ENCODE measurements at places on chromosomes 7 and 10. TPM values are rescaled to one million over a fixed set of nuclear protein-coding genes. Genes with fewer than 3 reads are reported as not detected.

DNA sequence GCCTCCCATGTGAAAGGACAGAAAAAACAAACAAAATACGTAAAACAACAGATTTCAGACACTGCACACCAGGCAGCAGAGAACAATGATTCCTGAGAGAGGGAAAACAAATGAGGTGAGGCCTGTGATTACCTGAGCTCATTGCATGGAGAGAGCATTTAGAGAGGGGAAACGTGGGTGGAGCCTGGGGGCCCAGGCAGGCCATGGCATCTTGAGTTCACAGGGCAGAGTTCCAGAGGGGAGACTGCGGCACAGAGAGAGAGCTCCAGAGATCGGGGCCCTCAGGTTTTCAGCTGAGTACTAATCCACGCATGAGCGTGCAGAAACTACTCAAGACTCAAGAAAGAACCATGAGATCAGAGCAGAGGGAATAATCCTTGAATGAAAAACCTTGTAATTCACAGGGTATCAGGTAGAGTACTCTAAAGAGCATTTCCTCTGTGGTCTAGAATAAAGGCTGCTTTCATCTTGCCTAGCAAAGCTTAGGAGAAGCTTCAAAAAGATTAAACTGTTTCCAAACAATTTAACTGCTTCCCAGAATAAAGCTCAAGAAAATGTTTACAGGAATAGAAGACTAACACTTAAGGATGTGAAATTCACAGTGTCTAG, 46.6 kb upstream of the ARHGAP12 start:
- peak; percentile 50 for DNase-seq
- no peak overlapping the region for H3K27ac ChIP-seq
- H3K27me3 ChIP-seq = no peaks in the 10 kb centered on the region
- H3K4me1 ChIP-seq = no peaks in the 10 kb centered on the region
- no peak overlapping the region for H3K4me3 ChIP-seq

ASAH2 gene
- total RNA-seq = 4.6 TPM

GRCh38 chr7:134602881-134603451, 43.7 kb upstream of the BPGM start:
- H3K4me3 ChIP-seq = no peak overlapping the region
- no peaks in the 10 kb centered on the region for H3K4me1 ChIP-seq
- H3K36me3 ChIP-seq = no peaks in the 10 kb centered on the region
- H3K27ac ChIP-seq = no peak overlapping the region
- no peak for DNase-seq

MALRD1 gene
- total RNA-seq = 1.5 TPM

WNT8B gene
- not detected for total RNA-seq

DNA sequence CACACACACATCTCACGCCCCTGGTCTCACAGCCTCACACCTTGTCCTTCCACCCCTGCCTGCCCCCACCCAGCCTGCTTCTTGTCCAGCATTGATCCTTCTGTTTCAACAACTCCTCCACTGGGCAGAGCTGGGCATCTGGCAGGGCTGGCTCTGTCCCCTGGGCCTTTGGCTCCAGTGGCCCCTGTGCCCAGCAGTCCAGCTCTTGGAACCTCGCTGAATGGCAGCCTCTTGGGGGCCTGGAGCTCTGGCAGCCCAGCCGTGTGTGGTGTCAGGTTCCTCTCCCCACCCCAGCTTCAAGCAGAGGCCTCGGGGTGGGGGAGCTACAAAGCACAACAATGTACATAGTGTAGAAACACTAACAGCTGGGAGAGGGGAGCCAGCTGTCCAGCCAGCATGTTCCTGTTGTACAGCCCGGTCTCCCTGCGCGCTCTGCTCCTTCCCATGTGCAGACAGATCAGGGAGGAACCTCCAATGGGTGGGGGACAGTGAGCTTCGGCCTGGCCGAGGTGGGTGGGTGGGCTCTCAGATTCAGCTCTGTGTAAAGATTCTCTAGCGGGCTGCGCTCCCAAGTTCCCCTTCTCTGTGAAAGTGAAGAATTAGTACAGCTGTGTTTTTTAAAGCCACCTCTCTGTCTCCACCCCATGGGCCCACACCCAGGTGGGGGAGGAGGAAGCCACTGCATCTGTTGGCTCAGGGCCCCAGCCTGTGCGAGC, 19.4 kb downstream of the ZMIZ2 start:
- H3K27me3 ChIP-seq = no peaks in the 10 kb centered on the region
- H3K4me1 ChIP-seq = no peaks in the 10 kb centered on the region
- peaks cover 40% of the 10 kb centered on the region for H3K36me3 ChIP-seq
- DNase-seq = no peak
- no peak overlapping the region for H3K4me3 ChIP-seq

DNA sequence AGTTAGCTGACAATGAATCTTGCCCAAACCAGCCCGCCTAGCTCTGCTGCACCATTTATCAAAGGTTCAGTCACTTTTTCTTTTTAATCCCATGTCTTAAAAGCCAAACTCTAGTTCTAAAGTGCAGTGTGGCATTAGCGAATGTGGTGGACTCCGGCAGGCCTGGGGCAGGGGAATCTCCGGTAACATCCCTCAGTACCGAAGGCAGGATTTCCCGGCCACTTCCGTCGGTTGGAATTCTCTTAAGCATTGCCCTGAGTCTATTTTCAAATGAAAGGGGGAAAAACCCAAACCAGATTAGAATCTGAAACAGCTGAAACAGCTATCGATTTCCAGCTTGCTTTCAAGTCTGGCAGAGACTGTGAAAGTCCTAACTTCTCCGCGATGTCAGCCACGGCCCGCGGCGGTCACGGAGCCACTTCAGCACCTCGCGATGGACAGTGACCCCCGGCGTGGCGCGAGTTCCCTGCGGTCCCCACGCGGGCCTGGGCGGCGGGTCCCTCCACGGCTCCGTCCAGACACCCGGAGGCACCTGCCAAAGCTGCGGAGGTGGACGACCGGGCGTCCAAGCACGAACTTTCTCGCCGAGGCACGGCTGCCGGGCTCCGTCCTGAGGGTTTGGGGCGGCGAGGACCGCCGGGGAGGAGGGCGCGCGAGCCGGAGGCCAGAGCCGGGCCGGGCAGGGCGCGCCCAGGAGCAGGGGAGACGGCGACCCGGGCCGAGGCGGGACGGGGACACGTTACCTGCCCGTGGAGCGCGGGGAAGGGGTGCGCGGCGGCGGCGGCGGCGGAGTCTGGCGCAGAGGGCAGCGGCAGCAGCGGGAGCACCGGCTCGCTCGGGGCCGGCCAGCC, 745 bp downstream of the TCERG1L start:
- H3K27ac ChIP-seq = no peak overlapping the region
- H3K27me3 ChIP-seq = peaks cover 28% of the 10 kb centered on the region
- peak overlapping the region; percentile 77 for H3K4me3 ChIP-seq
- H3K4me1 ChIP-seq = no peaks in the 10 kb centered on the region
- no peaks in the 10 kb centered on the region for H3K36me3 ChIP-seq

DNA sequence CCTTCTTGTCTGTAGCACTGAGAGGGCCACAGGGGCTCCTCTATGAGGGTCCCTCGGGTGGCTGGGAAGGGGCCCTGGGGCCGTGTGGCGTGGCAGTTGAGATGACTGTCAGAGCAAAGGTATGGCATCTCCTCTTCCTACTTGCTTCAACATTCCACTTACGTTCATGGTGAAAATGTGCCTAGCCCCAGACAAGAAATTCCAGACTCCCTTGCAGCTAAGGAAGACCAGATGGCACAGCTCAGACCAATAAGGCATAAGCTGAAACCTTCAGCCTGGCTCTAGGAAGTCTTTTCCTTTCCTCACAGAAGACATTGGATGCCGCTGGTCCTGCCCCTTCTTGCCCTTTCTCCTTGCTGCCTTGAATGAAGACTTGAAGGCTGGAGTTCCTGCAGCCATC, 57.4 kb downstream of the ZNF503 start:
- no peak overlapping the region for H3K27ac ChIP-seq
- no peaks in the 10 kb centered on the region for H3K36me3 ChIP-seq

- DNase-seq = no peak
- H3K36me3 ChIP-seq = no peaks in the 10 kb centered on the region
Observed at GRCh38 chr10:69048103-69048502, 39.8 kb upstream of the SRGN start.

GRCh38 chr10:53664282-53665019, 891.9 kb upstream of the MBL2 start:
- H3K36me3 ChIP-seq = no peaks in the 10 kb centered on the region
- DNase-seq = no peak
- H3K4me3 ChIP-seq = no peak overlapping the region
- no peaks in the 10 kb centered on the region for H3K27me3 ChIP-seq
- H3K4me1 ChIP-seq = no peaks in the 10 kb centered on the region

- H3K4me1 ChIP-seq = no peaks in the 10 kb centered on the region
- no peaks in the 10 kb centered on the region for H3K27me3 ChIP-seq
- H3K36me3 ChIP-seq = no peaks in the 10 kb centered on the region
- DNase-seq = no peak
- no peak overlapping the region for H3K4me3 ChIP-seq
Observed at GRCh38 chr10:21090609-21091082, 193.5 kb upstream of the NEBL start.

- H3K4me3 ChIP-seq = no peak overlapping the region
- DNase-seq = peak; percentile 23
- H3K27ac ChIP-seq = no peak overlapping the region
- no peaks in the 10 kb centered on the region for H3K4me1 ChIP-seq
- peaks cover 50% of the 10 kb centered on the region for H3K36me3 ChIP-seq
Observed at GRCh38 chr7:44391171-44391570, 65.8 kb upstream of the CAMK2B start.

DNA sequence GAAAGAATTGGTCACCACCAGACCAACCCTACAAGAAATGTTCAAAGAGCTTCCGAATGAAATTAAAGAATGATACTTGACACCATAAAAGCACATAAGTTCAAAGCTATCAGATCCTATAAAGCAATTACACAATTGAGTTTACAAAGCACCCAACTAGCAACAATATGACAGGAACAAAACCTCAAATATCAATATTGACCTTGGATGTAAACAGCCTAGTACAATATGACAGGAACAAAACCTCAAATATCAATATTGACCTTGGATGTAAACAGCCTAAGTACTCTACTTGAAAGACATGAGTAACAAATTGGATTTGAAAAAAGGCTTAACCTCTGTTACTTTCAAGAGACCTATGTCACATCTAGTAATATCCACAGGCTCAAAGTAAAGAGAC, 1201.4 kb downstream of the XPNPEP1 start:
- peak overlapping the region; percentile 44 for H3K4me3 ChIP-seq
- no peak for DNase-seq
- no peaks in the 10 kb centered on the region for H3K4me1 ChIP-seq
- no peaks in the 10 kb centered on the region for H3K36me3 ChIP-seq

- DNase-seq = no peak
- no peaks in the 10 kb centered on the region for H3K27me3 ChIP-seq
- no peak overlapping the region for H3K27ac ChIP-seq
- H3K4me3 ChIP-seq = no peak overlapping the region
- peaks cover 6% of the 10 kb centered on the region for H3K4me1 ChIP-seq
Observed at GRCh38 chr7:157205438-157205837, 66.7 kb downstream of the UBE3C start.
